ENCODE measurements at places on chromosomes 3 and 15. TPM values are rescaled to one million over a fixed set of nuclear protein-coding genes. Genes with fewer than 3 reads are reported as not detected.

GRCh38 chr15:65762399-65762798, 29.7 kb downstream of the DENND4A start:
- no peak for DNase-seq
- H3K27me3 ChIP-seq = no peaks in the 10 kb centered on the region
- no peak overlapping the region for H3K4me3 ChIP-seq
- no peak overlapping the region for H3K27ac ChIP-seq
- peaks cover 6% of the 10 kb centered on the region for H3K4me1 ChIP-seq
- peaks cover 7% of the 10 kb centered on the region for H3K36me3 ChIP-seq

- DNase-seq = peak; percentile 56
- no peaks in the 10 kb centered on the region for H3K36me3 ChIP-seq
- peaks cover 30% of the 10 kb centered on the region for H3K4me1 ChIP-seq
- peak overlapping the region; percentile 98 for H3K4me3 ChIP-seq
- peak overlapping the region; percentile 97 for H3K27ac ChIP-seq
Observed at GRCh38 chr3:100402256-100402655, 917 bp downstream of the LNP1 start.

GRCh38 chr15:47422881-47423665, 294.2 kb upstream of the SEMA6D start:
- DNase-seq = no peak
- H3K27me3 ChIP-seq = no peaks in the 10 kb centered on the region
- H3K4me1 ChIP-seq = peaks cover 7% of the 10 kb centered on the region
- H3K27ac ChIP-seq = peak overlapping the region; percentile 57

DNA sequence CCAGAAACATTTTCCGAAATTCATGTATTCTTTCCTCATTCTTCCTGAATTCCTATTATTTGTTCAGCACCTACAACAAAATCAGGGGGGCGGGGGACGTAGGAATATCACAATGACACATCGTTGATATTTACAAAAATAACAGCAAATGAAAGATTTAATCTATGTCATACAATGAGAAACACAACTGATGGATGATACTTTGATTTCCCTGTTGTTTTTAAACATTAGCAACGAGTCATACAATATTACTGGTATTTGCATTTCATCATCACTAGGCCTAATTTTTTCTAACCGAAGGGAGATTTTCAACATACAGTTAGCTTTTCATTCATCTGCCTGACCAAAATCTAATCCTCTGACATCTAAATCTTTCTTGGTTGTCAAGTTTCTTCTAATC, 45.3 kb upstream of the INO80 start:
- no peak overlapping the region for H3K27ac ChIP-seq
- DNase-seq = no peak

The AHSG gene
- total RNA-seq = not detected

The CDAN1 gene
- 9.5 TPM for total RNA-seq

DNA sequence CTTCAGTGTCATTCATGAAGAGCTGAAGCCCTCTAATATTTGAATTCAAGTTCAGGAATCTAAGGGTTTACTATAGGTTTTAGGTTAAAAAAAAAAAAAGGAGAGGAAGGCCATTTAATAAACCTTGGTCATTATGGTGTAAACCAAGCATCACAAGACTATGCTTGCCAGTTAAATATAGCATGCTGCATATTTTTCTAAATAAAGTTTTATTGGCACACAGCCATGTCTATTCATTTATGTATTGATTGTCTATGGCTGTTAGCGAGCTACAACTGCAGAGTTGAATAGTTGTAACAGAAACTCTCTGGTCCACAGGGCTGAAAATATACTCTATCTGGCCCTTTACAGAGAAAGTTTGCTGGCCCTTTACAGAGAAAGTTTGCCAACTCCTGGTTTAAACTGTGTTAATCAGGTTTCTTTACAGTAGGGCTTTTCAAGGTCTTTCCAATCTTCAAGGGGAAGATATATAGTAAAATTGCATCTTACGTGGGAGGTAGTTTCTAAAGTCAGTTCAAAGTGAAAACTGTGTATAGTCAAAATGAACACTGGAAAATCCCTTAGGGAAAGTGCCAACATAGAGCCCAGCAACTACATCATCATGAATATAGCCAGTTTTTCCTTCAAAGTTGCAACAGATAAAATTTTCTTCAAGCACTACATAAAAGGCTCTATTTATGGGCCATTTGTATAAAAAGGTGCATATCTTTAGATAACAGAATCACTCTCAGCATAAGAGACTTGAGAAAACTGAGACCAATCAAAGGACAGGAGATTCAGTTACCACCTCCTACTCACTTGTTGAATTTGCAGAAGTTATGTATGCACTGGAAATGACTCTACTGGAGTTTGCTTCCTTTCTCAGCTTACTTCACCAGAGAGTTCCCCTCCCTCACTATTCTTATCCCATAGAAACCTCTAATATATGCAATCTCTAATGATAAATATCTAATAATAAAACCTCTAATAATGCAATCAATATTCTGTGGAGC, 49.7 kb upstream of the FRMD4B start:
- no peak overlapping the region for H3K27ac ChIP-seq
- H3K27me3 ChIP-seq = no peaks in the 10 kb centered on the region
- peaks cover 25% of the 10 kb centered on the region for H3K4me1 ChIP-seq
- no peak for DNase-seq
- H3K36me3 ChIP-seq = peaks cover 6% of the 10 kb centered on the region

The PCLAF gene
- 8.6 TPM for total RNA-seq

The TGM4 gene
- 2.5 TPM for total RNA-seq

- peaks cover 21% of the 10 kb centered on the region for H3K4me1 ChIP-seq
- H3K36me3 ChIP-seq = peaks cover 32% of the 10 kb centered on the region
- H3K4me3 ChIP-seq = no peak overlapping the region
- no peak overlapping the region for H3K27ac ChIP-seq
- DNase-seq = no peak
- no peaks in the 10 kb centered on the region for H3K27me3 ChIP-seq
Observed at GRCh38 chr3:57770009-57770827, 14.1 kb downstream of the SLMAP start.

GRCh38 chr3:133384331-133385027, 15.4 kb upstream of the BFSP2 start:
- H3K36me3 ChIP-seq = no peaks in the 10 kb centered on the region
- H3K27me3 ChIP-seq = peaks cover 21% of the 10 kb centered on the region
- no peak overlapping the region for H3K4me3 ChIP-seq
- peak; percentile 77 for DNase-seq

The HRG gene
- total RNA-seq = 0.16 TPM

The FAM107A gene
- total RNA-seq = not detected

DNA sequence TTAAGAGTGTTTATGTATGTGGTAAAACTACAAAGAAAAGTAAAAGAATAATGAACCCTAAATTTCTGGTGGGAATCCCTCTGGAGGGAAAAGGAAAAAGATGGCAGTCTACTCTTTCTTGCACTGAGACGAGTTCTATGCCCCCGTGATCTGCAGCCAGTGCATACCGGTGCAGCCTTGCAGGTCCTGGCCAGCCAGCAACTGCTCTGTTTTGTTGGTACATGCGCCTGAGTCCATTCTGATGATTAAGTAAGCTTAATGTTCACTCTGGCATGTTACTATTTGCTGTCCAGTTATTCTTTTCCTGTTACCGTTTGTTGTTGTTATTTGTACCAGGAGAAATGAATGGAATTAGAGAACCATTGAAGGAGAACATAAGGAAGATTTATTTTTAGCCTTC, 95.1 kb upstream of the TMC3 start:
- H3K4me1 ChIP-seq = no peaks in the 10 kb centered on the region
- H3K27me3 ChIP-seq = no peaks in the 10 kb centered on the region
- H3K4me3 ChIP-seq = no peak overlapping the region
- DNase-seq = peak; percentile 11
- no peaks in the 10 kb centered on the region for H3K36me3 ChIP-seq
- no peak overlapping the region for H3K27ac ChIP-seq

DNA sequence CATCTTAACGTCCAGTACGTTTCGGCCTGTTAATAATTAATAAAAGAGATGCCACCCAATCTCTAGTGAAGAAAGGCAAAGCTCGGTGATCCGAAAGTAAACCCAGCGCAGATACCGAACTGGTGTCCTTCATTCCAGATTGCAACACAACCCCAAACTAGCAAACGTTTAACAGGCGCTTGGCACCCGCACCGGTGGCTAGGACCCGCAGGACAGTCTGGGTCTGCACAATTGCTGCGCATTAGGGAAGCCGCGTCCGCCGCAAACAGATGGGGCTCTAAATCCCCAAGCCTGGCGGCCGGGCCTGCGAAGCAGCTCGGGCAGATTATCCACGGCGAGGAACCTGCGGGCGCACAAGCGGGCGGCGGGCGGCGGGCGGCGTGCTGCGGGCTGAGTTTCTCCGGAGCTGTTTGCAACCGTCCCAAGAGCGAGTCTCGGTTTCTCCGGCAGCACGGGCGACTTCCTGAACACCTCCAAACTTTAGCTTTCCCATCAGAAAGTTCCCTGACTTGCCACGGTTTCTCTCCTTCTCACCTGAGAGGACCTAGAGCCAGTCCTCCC, 112.1 kb upstream of the ICE2 start:
- peak overlapping the region; percentile 67 for H3K4me3 ChIP-seq
- no peaks in the 10 kb centered on the region for H3K27me3 ChIP-seq
- H3K4me1 ChIP-seq = peaks cover 11% of the 10 kb centered on the region
- H3K36me3 ChIP-seq = no peaks in the 10 kb centered on the region

DNA sequence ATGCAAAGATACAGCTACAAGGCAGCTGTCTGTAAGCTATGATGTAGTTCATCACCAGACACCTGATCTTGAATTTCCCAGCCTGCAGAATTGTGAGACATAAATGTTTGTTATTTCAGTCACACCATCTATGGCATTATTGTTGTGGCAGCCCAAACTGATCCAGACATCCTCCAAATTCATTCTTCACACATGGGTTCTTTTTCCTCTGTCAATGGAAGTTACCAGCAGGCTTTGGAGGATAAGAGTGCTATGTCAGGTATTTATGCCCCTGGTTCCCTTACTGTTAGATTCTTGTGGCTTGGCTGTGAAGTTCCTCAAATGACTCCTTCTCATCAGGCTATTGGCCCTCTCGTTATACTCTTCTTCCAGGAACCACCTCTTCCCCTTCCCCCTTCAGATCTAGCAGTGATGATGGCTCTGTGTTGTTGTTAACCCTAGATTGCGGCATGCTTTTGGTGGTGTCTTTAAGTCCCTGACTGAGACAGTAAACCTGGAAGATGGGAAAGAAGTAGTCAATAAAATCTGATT, 91.0 kb upstream of the CHMP2B start:
- no peaks in the 10 kb centered on the region for H3K27me3 ChIP-seq
- no peak for DNase-seq
- no peaks in the 10 kb centered on the region for H3K4me1 ChIP-seq
- H3K27ac ChIP-seq = no peak overlapping the region

DNA sequence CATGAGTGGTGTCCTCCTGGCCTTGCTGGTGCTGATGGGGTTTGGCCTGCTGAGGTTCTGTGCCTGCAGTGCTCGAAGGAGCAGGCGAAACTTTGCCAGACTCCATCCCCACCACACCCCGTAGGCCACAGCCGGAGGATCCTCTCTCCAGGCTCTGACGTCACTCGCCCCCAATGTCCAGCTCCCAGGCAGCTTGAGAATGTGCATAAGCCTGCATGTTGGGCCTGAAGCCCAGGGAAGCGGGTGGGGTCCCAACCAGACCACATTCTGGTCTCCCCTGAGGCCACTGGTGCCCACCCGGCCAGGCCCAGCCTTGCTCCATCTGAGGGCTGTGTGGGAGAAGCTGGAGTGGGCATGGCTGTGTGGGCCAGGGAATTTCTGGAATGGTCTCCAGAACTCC, 109.8 kb downstream of the ASB7 start:
- peaks cover 15% of the 10 kb centered on the region for H3K4me1 ChIP-seq
- no peak for DNase-seq
- no peaks in the 10 kb centered on the region for H3K27me3 ChIP-seq
- peaks cover 12% of the 10 kb centered on the region for H3K36me3 ChIP-seq
- H3K4me3 ChIP-seq = no peak overlapping the region
- no peak overlapping the region for H3K27ac ChIP-seq

DNA sequence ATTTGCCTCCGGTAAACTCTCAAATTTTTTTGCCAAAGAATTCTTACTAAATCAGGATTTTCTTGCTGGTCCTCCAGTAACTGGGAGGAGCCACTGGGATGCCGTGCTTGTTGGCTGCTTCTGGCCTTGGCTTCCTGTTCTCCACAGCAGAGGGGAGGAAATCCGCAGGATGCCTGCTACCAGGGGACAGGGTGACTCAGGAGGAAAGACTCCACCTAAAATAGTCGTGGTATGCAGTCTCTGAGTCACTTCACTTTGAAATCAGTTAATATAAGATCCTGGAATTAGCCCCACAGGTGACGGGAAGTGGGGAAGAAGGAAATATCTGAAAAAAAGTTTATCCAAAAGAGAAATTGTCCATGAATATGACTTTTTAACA, 6.5 kb upstream of the TM4SF18 start:
- H3K4me3 ChIP-seq = no peak overlapping the region
- peak; percentile 91 for DNase-seq
- H3K36me3 ChIP-seq = no peaks in the 10 kb centered on the region

DNA sequence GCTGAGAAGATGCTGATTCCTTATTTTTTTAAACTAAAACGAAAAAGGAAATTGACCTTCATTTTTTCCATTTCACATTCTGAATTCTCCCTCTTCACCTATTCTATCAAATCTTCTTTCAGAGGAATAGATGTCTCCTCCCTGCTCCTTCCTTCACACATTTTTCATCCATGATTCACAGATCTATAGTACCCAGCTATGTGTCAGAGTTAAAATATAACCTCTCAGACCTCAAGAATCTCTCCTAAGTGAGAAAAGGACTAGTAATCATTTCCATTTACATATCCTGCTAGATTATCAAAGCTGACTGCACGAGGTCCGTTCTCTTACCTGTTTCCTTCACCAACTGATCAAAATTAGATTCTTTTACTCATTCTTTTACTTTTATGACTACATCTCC, 1297.6 kb upstream of the ALCAM start:
- H3K27ac ChIP-seq = peak overlapping the region; percentile 4
- H3K4me3 ChIP-seq = no peak overlapping the region
- H3K4me1 ChIP-seq = peaks cover 24% of the 10 kb centered on the region
- no peaks in the 10 kb centered on the region for H3K36me3 ChIP-seq
- DNase-seq = peak; percentile 8
- H3K27me3 ChIP-seq = no peaks in the 10 kb centered on the region

- H3K4me3 ChIP-seq = no peak overlapping the region
- H3K4me1 ChIP-seq = peaks cover 4% of the 10 kb centered on the region
- H3K36me3 ChIP-seq = no peaks in the 10 kb centered on the region
- H3K27ac ChIP-seq = no peak overlapping the region
Observed at GRCh38 chr15:38005953-38006808, 71.7 kb downstream of the TMCO5A start.

DNA sequence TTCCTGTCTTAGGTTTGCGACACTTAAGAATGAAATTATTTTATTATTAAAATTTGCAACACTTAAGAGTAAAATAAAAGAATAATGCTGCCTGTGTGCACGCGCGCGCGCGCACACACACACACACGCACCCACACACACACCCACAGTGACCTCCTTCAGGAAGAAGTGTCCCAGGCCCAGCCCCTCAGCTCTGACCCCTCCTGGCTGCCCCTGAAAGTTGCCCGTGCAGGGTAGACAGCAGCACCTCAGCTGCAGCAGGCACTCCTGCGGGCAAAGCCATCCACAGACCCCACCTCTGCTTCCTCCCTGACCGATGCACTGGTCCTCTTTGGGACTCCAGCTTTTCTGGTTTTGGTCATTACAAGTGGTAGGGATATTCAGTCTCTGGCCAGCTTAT, 478.2 kb downstream of the NTRK3 start:
- no peak overlapping the region for H3K27ac ChIP-seq
- H3K4me3 ChIP-seq = no peak overlapping the region
